ENCODE measurements at places on chromosomes 4 and X.

GRCh38 chrX:12721042-12721441 is 70.2 kb upstream of the PRPS2 start:
- DNase-seq = no peak

DNA sequence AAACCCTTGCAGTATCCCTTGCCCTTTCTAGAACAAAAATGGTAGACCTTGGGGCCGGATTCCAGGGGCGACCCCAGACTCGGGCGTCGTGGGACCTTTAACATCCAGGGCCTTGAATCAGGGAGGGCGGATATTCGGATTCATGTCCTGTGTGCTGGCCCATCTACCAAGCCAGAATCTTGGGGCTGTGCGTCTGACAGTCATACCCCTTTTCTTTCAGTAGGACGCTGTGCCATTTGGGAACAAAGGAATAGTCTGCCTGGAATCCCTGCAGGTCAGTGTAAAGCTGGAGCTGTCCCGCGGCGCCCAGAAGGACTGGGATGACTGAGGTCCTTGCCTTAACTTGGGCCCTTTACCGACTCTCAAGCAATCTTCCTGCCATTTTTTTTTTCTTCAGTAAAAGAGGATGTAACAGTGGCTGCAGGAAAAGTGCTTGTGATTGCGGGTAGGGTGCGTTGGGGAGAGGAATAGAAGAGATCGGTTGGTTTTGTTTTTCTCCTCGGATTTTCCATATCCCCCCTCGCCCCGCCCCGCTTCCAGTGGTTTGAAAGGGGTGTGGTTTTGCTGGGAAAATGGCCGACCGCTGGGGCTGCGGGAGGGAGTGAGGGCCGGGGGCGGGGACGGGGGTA is 518 bp downstream of the ARMCX1 start:
- DNase-seq = peak; percentile 71

DNA sequence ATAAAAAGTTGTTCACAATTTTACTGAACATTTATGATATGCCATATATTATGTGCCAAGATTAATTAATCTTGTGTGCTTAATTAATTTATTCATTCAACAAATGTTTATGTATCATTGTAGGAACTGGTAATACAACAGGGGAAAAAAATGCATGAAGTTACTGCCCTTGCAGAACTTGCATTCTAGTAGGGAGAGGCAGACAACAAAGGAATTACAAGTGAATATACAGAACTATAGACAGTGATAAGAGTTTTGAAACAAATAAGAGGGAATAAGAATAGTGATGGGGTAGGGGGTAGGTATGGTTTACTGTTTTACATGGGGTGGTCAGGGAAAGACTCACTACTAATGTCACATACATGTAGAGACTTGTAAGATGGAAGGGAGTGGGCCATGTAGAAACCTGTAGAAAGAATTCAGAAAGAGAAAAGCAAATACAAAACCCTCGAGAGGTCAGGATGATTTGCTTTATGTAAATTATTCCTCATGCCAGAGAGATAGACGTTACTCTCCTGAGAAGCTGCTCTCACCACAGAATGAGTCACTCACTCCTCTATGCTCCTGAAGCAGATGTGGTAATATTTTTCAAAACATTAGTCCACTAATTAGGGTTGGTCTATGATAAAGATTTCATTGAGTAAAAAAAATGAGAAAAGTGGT is 855.0 kb upstream of the GRID2 start:
- DNase-seq = no peak

DNA sequence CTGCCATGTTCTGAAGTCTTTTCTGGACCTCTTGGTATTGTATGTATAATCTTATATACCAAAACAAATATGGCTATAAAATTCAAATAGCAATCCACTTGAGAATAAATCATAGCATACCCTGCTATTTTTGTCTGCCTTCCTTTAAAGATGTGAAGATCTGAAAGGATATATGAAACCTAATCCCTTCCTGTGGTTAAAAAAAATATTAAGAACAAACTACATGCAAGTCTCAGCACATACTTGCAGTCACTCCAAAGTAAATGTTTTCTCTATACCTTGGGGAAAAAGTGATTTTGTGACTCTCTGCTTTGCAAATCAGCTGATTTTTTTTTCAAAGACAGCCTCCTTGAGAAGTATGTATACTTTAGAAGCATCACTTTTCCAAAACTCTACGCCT is 322.9 kb downstream of the ANKRD50 start:
- no peak for DNase-seq

DNA sequence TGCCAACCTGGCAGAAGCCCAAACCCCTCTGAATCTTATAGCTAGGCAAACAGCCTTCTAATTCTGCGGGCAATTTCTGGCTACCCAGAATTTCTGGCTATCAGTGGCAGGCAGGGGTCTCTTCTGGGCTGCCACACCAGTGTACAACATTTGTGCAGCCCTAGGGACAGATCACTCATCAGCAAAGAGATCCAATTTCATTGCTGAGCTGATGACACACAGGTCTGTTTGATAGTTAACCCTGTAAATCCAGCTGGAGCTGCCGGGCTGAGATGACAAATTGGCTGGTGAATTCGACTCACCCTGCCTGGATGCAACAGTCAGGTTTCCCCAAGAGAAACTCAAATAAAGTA is 2.4 kb downstream of the MID1 start:
- DNase-seq = no peak

- peak; percentile 96 for DNase-seq
These were observed at the start of gene PIGA for GRCh38 chrX:15335135-15336022. TSS of gene PIGA (minus strand) at chrX:15335523. CDS start at chrX:15331930, 3,593 bp downstream.

- no peak for DNase-seq
These were observed 15.6 kb upstream of the RAB39B start for GRCh38 chrX:155279873-155280272.

DNA sequence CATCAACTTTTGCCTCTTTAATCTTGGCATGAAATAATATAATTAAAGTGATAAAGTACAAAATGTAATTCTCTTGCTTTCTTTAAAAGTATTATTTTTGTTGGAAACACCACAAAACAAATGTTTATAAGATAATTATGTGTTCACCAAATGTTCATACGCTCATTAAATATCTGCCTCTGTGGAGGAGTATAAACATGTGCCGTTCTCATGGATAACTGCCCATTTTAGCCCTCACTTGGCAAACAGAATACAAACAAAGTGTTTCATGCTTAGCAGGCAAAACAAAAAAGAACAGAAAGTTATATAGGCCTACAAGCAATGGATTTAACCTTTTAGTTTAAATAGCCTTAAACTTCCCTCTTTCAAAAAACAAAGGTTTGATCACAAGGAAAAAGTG is 800.5 kb upstream of the DIAPH2 start:
- no peak for DNase-seq

DNA sequence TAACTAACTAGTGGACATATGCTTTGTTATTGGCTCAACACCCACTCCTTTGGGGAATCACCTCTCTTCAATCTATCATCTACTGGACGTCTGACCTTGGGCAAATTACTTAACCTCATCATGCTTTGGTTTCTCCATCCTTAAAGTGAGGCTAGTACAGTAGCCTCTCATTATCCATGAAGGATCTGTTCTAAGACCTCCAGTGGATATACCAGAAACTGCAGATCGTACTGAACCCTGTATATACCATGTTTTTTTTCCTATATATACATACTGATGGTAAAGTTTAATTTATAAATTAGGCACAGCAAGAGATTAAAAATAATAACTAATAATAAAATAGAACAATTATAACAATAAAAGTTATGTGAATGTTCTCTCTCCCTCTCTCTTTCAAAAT is 56.2 kb downstream of the HMGB3 start:
- DNase-seq = no peak

GRCh38 chrX:19350941-19351384 is 7.2 kb downstream of the PDHA1 start:
- DNase-seq = no peak

GRCh38 chrX:154815274-154815818 is 10.1 kb upstream of the MPP1 start:
- DNase-seq = no peak

DNA sequence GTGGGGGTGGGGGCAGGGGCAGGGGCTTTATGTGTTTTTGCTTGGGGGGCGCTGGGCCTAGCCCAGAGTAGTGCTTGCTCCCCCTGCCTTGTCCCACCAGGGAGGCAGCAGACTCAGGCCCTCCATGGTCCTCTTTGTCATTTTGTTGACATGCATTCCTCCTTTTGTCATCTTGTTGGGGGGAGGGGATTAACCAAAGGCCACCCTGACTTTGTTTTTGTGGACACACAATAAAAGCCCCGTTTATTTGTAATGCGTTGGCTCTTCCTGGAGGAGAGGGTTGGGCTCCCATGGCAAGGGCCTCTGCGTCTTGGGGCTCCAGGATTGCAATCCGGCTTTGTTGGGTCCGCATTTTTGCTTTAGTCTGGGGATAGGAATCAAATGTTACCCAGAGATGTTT is 2.2 kb downstream of the EMD start:
- DNase-seq = no peak

DNA sequence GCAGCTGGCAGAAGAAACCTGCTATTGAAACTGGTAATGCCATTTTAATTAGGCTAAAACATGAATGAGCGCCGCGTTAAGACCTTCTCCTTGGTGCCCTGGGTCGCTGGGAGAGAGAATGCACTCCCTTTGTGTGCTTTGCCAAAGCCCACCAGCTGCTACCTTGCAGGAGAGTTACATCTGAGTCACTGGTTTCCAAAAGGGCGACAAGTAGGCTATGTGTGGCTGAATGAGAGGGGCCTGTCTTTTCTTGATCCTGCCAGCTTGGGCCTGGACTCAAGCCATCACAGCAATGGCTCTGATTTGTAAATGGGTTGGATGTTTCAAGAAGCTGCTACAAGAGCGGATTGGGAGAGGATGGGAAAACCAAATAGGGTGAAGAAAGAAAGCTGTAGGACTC is 81.5 kb downstream of the NHS start:
- no peak for DNase-seq

- no peak for DNase-seq
These were observed 3.3 kb upstream of the IL21 start for GRCh38 chr4:122624205-122624604.

- DNase-seq = no peak
These were observed 15.8 kb upstream of the LDB2 start for GRCh38 chr4:16914208-16914607.

DNA sequence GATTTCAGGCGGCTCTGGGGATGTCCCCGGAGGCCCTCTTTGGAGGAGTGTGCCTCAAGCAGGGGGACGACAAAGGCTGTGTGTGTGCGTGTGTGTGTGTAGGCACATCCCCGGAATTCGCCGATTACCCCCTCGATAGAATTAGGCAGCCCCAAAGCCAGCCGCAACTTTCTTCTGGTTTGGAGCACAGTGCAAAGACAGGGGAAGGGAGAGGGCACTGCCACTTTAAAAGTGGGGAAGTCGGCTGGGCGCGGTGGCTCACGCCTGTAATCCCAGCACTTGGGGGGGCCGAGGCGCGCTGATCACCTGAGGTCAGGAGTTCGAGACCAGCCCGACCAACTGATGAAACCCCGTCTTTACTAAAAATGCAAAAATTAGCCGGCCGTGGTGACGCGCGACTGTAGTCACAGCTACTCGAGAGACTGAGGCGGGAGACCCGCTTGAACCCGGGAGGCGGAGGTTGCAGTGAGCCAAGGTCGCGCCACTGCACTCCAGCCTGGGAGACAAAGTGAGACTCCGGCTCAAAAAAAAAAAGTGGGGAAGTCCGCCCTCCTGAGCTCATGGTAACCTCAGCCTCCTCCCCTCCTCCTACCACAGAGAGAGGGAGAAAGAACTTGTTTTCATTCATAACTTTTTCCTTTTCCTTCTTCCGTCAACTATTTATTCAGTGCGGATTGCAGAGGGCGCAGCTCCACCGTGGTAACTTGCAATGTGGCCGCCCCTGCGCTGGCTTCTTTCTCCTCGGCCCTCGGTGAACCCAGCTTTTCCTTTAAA is 2.4 kb downstream of the SPRY1 start:
- DNase-seq = peak; percentile 46

DNA sequence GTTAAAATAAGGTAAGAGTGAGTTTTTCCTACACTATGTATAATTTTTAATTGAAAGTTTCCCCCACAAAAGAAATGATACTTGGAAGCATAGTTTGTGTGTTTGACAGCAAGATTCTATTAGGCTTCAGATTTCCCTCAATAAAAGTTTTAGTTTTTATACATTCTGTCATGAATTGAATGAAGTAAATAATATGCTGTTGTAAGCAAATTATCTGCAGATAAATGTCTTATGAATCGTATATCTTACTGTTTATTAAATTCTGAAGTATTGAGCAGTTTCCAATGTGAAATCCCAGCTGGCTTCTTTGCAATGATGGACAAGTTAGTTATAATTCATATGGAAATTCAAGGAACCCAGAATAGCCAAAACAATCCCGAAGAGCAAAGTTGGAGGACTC is 33.5 kb downstream of the RS1 start:
- DNase-seq = no peak

DNA sequence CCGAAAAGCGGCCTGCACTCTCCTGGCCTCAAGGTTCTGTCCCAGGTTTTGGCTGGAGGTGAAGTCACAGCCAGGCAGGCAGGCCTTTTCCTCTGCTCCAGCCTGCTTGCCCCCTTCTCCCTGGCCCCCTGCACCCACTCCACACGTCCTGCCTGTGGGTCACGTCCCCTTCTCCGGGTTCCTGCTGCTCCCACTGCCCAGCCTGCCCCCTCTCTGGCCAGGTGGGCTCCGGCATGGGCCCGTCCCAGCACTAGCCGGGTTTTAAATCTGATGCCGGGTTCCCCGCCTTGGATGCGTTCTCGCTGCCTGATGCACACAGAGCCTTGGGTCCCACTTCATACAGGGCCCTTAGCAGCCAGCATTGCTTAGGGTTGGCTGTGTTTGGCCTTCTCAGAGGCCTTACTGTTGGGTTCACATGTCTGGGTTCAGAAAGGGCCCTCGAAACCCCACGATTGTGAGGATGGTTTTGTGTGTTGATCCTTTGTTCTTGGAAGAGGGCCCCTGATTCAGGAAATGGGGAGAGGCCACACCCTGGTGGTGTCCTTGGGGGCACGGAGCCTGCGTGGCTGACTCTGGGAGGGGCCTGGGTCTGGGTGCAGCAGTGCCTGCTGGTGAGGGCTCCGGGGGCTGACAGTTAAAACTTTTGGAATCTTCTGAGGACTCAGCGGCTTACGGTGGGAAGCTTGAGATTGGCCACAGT is 6.0 kb downstream of the CPZ start:
- no peak for DNase-seq

DNA sequence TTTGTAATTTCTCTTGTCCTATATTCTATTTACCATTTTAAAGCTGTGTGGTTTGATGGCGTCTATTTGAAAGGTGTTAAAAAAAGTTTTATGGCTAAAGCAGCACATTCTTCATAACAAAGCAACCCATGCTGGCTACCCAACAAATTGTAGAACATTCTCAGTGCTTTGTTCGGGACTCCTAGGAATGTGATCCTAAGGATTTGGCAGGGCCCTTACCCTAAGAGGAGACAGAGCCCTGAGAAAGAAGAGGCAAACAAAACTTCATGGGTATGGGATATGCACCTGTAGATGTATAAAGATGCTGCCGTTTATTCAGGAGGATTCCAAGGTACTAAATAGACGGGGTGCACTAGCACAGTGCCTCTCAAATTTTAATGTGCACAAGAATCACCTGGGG is 370.8 kb upstream of the DIPK2B start:
- DNase-seq = no peak

DNA sequence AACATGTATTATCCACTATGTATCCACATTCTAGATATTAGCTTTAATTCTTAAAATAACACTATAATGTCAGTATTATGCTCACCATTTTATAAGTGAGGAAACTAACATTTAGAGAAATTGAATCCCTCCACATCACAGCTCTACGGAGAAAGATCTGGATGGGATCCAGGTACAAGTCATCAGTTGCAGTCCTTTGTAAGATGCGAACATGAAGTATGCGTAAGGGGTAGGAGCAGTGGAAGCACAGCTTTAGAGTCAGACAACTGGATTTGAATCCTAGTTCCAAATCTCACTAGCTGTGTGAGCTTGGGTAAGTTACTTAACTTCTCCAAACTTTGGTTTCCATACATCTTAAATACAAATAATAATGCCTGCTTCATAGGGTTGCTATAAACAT is 162.5 kb downstream of the ATP10D start:
- DNase-seq = no peak

GRCh38 chr4:6052679-6053078 is 34.4 kb upstream of the C4orf50 start:
- no peak for DNase-seq

Data from adrenal gland (tissue), 19 donors.